ENCODE measurements at places on chromosomes 3 and 15. TPM values are rescaled to one million over a fixed set of nuclear protein-coding genes. Genes with fewer than 3 reads are reported as not detected.

EFCC1 gene
- 1.2 TPM for total RNA-seq

PROS1 gene
- total RNA-seq: 94.0 TPM

DUOX1 gene
- total RNA-seq: 1.1 TPM

DIPK2A gene
- total RNA-seq: 10.0 TPM

FAIM gene
- total RNA-seq: 3.7 TPM

PARP14 gene
- total RNA-seq: 9.5 TPM

TRH gene
- total RNA-seq: 0.55 TPM

PLS1 gene
- 0.96 TPM for total RNA-seq

ST3GAL6 gene
- total RNA-seq: 27.2 TPM

ST8SIA2 gene
- total RNA-seq: 0.35 TPM

DNA sequence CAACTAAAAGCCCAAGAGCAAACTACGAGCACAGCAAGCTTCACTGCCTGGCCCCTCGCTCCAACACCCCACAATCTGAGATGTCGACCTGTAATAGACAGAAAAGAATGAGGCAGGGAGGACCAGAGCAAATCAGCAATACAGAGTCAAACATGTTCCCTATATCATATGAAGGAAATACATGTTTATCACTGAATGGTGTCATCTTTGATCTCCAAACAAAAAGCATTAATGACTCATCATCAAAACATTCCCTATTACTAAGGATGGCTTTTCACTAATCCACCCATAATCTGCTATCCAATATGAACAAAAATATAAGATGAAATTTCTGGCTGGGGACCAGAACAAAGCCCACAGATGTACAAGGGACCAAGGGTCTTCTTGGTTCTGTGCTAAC, 34.7 kb downstream of the MYO5A start:
- no peak for DNase-seq

GRCh38 chr3:143288944-143289343, 169.4 kb downstream of the CHST2 start:
- DNase-seq: no peak

GRCh38 chr15:28085489-28086174, 13.5 kb downstream of the OCA2 start:
- DNase-seq: peak; percentile 7

GRCh38 chr3:74534611-74535010, 79.8 kb downstream of the CNTN3 start:
- no peak for DNase-seq

DNA sequence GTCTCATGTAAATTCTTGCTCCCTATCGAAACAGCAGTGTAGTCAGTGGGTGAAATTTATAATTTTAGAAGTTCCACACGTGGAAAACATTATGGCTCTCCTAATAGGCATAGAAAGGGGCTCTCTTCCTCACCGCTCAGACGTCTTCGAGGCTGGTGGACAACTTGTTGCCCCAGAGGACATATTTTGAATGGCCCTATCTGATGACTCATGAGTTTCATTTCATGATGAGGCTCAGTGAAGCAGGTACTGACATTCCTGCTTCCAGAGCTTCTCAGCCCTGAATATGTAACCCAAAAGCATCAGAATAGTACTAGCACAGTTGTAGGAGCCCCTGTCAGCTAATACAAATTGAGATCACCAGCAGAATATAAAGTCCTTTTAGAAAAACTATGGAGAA, 117.9 kb downstream of the HERC1 start:
- DNase-seq: no peak

GRCh38 chr3:127467391-127467790, 123.1 kb downstream of the TPRA1 start:
- DNase-seq: no peak

DNA sequence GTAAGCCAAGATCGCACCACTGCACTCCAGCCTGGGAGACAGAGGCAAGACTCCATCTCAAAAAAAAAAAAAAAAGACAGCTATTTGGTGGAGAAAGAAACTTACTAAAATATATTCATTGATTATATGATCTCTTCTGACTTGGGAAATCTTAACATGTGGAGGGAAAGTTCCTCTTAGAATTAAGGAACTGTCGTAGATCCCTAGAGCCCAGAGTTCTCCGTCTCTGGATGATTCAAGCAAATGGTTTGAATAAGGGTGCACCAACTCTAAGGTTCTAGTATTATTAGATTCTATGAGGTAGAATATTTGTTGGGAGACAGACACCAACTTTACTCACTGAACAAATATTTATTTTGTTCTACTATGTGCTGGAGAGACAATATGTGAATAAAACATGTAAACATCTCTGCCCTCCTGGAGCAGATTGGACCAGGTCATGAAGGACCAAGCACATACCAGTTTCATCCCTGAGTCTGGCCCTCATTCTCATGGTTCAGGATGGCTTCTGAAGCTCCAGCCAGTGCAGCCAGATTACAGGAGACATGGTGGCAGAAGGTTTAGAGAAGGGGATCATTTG, 129.7 kb downstream of the MITF start:
- no peak for DNase-seq

GRCh38 chr15:62832231-62832630, 210.3 kb upstream of the TPM1 start:
- DNase-seq: no peak

- DNase-seq: no peak
Measured at GRCh38 chr15:46297766-46298165, 662.9 kb downstream of the SQOR start.

DNA sequence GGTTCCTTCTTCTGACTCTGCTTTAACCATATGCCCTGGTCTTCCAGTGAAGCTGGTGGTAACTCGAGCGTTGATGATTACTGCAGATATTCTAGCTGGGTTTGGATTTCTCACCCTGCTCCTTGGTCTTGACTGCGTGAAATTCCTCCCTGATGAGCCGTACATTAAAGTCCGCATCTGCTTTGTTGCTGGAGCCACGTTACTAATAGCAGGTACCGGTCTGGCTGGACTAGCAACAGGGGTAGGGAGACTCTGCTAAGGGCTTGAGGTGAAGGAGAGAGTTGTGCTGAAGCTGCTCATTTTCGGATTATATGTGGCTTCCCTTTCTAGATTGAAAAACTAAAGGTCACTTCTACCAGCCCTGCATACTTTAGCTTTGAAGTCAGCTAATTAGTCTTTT, 16.8 kb downstream of the CLDN16 start:
- DNase-seq: no peak

GRCh38 chr15:92953566-92953965, 53.4 kb downstream of the CHD2 start:
- DNase-seq: no peak

GRCh38 chr3:30282154-30282696, 324.2 kb upstream of the TGFBR2 start:
- no peak for DNase-seq

DNA sequence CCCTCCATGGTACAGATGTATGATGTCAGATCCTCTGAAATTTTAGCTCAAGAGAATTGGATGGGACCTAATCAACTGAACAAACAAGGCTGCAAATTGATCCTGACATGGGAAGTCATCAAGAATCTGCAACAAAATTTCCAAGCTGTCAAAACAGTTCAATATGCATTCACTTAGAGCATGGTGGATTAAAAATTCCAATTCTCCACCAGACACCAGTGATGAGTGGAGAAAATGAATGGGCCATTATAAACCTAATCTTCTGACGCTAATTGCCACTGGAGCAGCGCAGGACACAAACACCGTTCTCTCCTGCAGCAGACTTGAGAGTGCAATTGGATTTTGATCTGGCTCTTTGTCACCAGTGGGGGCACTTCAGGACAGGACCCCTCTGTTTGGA, 94.2 kb downstream of the MINAR1 start:
- DNase-seq: no peak

DNA sequence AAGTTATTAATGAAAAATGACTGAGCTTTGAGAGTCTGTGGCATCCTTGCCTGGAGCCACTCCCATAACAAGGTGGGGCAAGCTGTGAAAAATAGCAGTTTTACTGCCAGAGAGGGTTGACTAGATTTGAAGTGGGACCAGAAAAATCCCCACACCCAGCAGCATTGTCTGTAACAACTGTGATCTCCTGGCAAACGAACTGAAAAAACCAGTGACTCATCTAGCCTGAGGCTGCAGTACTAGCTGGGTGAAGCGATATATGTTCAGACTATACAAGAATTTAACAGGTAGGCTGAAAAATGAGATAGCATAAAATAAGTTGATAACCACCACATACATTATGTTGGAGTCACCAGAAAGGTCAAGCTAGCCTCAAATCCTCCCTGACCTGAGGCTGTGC, 64.0 kb downstream of the DPH6 start:
- DNase-seq: no peak
